ENCODE measurements at places on chromosomes 12 and 14.

GRCh38 chr12:58841058-58841798, 79.1 kb downstream of the LRIG3 start:
- no peak for DNase-seq

GRCh38 chr14:56224229-56224628, 106.0 kb downstream of the PELI2 start:
- DNase-seq, result no peak

- no peak for DNase-seq
Observed at GRCh38 chr12:89919241-89919906, 210.7 kb upstream of the ATP2B1 start.

GRCh38 chr12:53756300-53757100, 4.7 kb upstream of the CISTR start:
- DNase-seq, result no peak

- DNase-seq, result no peak
Observed at GRCh38 chr12:123142921-123143735, 7.8 kb downstream of the PITPNM2 start.
